Aorta (tissue), 5 donors: ENCODE measurements at places on chromosomes 5 and 9. TPM values are rescaled to one million over a fixed set of nuclear protein-coding genes. Genes with fewer than 3 reads are reported as not detected.

Gene NCS1
- total RNA-seq, result 171 TPM

- no peak for DNase-seq
These were observed 274.0 kb upstream of the CDH9 start for GRCh38 chr5:27312291-27312893.

Gene FBP2
- not detected for total RNA-seq

GRCh38 chr5:88824141-88824540 is 58.8 kb downstream of the MEF2C start:
- no peak for DNase-seq

Gene IL3
- not detected for total RNA-seq

DNA sequence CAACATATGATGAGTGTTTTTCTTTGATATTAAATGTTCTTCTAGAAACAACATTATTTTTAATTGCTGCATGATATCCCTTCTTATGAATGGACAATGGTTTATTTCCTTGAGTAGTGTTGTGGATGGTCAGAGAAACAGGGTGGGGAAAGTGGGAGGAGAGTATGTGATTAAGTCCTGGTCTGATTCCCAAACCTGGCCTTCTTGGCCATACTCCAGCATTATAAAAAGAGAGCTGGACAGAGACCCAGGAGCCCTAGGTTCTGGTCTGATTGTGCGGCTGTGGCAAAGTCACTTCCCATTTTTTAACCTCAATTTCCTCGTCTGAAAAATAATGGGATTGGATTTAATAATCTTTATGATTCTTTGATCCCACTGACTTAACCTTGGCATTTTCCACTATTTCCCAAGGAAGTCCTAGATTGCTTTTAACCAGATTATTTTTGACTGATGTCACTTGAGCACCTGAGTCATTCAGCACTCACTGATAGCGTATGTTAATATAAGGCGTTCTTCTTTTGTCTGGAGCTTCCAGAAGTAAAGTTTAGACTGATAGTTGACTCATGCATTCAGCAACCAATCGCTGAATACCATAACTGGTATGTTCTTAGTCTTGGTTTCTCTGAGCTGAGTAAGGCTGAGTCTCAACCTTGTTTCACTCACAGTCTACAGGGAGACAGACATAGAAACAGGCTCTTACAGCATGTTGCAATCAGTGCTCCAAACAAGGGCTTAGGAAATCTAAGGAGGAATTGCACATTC is 26.2 kb downstream of the OSMR start:
- no peak for DNase-seq

GRCh38 chr5:123610209-123610608 is 98.2 kb downstream of the CSNK1G3 start:
- DNase-seq, result no peak

DNA sequence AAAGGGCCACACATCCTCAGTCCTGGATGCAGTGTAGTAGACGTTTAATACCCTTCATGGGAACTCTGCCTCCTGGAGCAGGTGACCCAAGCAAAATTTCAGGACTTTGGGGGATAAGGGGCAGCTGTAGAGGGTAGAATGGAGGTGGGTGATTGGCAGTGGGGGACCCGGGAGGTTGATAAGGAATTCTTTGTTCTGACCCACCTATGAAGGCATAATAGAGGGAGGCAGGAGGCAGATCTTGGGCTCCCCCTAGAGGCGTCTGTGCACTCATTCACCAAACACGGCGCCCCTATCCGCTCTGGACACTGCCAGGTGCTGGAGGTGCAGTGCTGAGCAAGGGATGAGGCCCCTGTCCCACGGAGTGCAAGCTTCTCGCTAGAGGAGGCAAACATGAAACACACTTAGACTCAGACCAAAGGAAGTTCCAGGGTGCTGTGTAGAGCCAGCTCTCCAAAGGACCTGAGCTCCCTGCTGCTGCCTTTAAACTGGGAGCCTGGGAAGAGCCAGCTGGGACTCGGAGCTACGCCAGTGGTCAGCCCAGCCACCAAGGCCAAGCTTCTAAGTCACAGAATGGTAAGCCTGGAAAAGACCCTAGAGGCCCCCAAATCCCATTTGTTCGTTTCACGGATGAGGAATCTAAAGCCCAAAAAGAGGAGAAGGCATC is 7.7 kb downstream of the IL17B start:
- peak; percentile 85 for DNase-seq
